Stimulated activated CD4-positive, alpha-beta T cell treated with anti-CD3 and anti-CD28 coated beads, Interleukin-2, amount 100 ng/mL, for 24 hours (primary cell): ENCODE measurements at places on chromosomes 16 and 17.

- no peak for DNase-seq
Measured at GRCh38 chr17:20262226-20263114, 204.9 kb downstream of the LGALS9B start.

DNA sequence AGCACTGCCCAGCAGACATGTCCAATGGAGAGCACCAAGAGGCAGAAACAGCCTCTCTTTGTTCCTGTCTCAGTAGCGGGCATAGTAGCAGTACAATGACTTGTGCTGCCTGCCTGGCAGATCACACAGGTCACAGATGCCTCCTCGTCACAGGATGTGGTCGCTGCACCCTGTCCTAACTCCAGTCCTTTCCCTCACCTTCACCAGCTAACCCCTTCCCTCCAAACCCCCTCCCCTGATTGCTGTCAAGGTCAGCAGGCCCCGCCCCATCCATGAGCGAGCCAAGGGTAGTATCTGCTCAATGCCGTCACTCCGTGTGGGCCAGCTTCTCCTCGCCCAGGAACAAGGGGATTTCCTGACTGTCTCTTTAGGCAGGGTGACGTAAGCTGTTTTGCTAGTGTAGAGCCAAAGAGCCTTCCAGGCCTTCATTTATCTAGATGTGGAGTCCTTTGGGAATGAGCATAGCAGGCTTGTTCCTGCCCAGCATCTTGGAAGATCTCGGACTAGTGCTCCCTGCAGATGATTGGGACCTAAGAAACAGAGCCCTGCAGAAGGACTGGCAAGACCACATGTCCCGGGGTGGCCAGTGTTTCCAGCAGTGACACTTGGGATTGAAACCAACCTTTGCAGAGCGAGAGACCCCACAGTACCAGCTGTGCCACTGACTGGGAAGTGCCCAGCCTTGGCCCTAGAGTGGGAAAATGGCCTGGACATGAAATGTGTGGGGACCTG lies 75.9 kb upstream of the TNRC6C start:
- peak; percentile 68 for DNase-seq

DNA sequence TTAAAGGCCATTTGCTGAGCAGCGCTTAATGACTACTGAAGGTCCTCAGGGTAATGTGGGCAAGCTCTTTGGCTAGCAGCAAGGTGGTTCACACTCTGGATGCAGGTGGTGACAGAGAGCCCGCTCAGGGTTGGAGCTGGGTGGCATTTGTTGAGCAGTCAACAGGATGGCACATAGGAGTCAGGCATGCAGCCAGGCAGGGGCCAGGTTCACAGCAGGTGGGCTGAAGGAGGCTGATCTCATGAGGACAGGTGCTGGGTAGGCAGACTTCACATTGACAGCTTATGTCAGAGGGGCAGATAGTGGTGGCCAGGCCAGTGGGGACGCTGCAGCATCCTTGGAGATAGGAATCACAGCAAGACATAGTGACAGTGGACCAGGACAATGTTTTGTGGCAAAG lies 4.5 kb downstream of the KRTAP3-1 start:
- no peak for DNase-seq

DNA sequence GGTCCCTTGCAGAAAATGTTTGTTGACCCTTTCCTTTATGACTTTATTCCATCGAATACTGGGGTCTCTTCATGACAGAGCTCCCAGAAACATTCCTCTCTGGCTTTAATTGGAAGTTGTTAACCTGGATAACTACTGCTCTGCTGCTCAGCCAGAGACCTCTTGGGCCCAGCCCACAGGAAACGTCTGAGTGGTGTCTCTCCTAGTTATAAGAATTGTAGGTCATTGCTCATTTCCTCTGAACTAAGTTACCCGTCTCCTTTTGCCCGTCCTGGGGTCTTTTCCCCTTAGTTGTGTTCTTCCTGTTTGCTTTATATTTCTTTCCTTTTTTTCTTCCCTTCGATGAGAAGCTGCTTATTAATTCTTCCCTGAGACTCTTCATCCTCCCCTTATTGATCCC lies 9.0 kb downstream of the MAP2K6 start:
- peak; percentile 22 for DNase-seq

GRCh38 chr16:79600638-79601091 lies at the start of gene MAF:
TSS of gene MAF (minus strand) at chr16:79600737. CDS start at chr16:79599902, 835 bp downstream.
- DNase-seq = peak; percentile 87

- no peak for DNase-seq
Measured at GRCh38 chr17:71522383-71522782, 598.4 kb upstream of the SOX9 start.

DNA sequence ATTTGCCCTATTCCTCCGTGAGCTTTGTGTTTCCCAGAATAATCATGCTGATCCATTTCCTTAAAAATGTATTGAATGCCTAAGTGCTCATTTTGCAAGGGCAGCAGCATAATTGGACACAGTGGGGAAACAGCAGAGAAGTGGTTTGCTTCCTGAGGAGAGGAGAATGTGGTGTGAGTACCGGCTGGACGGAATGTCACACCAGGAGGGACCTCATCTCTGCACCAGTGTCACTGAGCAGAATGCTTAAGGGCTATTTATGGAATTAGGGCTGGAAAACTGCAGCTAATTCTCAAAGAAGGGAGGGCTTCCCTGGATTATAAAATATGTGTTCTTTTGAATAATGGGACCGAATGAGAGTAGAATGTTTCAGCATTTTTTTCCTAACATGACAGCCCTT lies 1100.6 kb upstream of the RBFOX1 start:
- DNase-seq = no peak

DNA sequence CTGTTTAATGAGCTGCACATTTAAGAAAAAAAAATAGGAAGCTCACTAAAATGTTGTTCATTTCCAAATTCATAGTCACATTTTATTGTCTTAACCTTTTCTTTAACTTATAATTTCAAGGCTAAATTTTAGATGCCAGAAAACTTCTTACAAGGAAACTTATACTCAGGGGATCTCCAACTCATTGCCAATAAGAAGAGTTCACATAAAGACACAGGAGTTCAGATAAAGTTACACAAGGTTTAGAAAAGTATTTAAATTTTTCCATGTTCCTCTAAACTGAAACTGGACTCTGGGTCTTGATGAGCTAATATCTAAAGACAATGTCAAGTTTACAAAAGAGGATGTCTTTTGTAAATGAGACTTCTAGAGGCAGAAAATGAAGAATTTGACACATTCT lies 190.7 kb upstream of the KCNJ16 start:
- no peak for DNase-seq

DNA sequence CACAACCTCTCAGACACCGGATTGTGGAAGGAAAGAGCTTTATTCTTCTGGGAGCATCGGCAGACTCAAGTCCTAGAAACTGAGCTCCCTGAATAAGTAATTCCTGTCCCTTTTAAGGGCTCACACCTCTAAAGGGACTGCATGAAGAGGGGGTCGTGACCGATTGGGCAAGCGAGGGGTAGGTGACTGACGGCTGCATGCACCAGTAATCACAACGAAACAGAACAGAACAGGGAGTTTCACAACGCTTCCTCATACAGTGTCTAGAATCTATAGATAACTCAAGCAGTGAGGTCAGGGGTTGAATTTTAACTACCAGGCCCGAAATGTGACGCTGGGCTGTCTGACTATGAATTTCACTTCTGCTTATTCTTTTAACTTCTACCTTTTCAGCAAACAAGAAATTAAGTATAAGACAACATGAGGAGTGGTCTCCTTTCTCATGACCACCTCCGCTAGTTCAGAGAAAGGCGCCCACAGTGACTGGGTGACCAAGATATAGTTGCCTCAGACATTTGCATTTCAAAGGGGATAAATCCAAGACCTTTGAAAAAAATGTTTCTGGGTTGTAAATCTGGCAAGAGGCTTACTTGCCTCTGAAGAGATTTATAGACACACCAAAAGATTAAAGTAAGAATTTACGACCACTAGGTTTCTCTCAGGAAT lies 88.4 kb upstream of the ATF7IP2 start:
- DNase-seq = no peak

DNA sequence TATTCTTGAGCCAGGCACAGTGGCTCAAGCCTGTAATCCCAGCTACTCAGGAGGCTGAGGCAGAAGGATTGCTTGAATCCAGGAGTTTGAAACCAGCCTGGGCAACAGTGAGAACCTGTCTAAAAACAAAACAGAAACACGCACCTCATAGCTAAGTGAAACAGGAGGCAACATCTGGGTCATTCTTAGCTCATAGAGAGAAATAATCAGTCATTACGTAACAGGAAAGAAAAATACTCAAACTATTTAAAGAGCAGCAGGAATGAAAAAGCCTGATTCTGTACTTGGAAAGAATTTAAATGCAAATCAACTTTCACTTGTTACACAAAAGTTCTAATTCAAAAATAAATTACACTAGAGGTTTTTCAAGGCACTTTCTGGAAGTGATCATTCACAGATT lies 17.2 kb downstream of the CHCT1 start:
- no peak for DNase-seq

DNA sequence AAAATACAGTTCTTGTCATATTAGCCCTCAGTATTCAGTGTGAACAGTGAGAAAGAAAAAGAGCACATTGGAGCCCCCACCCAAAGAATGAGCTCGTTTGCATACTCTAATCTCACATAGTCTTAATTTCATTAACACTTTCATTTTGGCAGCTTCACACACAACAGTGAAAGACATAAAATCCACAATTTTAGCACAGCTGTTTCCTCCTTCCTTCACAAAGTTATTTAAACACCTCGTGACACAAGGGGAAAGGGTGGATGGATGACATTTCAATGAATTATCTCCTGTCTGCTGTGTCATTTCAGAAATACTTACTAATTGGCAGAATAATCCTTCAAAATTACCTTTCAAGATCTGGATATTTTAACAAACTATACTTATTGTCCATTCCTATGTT lies 299.3 kb downstream of the KCNJ2 start:
- no peak for DNase-seq

DNA sequence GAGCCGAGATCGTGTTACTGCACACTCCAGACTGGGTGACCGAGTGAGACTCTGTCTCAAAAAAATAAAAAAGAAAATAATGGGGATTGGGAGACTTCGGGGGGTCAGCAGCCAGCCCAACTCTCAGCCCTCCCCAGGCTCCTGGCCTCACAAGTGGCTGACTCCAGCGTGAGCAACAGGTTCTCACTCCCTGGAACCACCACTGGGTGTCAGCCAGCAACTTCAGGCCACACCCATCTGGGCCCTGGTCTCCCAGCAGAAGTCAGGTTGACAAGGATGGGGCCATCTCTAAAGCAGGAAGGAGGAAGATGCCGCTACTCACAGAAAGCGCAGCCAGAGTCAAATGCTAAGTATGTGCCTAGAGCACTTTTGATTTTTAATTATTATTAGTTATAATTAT lies 139.4 kb downstream of the C16orf78 start:
- no peak for DNase-seq

DNA sequence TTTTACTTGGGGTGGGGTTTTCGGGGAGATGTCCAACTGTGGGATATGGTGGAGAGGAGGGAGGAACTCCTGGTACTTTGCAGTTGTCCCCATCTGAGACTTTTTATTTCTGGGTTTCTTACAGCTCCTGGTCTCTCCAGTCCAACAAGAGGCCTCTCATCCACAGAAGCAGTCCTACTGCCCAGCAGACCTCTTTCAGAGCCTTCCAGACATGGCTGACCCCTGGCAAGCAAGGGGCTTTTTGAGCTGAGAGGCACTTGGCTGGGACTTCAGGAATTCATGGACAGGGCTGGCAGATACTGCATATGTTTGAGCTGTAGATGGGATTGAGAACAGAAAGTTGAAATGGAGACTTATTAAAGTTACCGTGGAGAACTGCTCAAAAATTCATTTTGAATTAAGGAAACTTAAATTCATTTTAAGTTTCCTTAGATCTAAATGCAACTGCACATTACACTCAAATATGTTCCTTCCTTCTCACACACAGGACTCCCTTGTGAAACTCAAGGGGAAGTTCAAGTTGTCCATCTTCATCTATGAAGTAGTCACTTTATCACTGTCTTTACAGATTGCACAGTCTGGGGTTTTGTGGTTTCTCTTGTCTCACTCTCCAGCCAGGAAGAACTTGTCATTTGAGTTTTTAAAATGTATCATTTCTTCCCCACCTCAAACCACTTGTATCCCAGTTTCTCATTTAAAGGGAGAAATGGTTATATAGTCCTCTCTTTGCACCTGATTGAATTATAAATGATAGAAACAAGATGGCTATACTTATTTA lies 1.1 kb downstream of the LASP1NB start:
- DNase-seq = no peak

GRCh38 chr16:76955629-76956028 lies 235.4 kb upstream of the MON1B start:
- no peak for DNase-seq

DNA sequence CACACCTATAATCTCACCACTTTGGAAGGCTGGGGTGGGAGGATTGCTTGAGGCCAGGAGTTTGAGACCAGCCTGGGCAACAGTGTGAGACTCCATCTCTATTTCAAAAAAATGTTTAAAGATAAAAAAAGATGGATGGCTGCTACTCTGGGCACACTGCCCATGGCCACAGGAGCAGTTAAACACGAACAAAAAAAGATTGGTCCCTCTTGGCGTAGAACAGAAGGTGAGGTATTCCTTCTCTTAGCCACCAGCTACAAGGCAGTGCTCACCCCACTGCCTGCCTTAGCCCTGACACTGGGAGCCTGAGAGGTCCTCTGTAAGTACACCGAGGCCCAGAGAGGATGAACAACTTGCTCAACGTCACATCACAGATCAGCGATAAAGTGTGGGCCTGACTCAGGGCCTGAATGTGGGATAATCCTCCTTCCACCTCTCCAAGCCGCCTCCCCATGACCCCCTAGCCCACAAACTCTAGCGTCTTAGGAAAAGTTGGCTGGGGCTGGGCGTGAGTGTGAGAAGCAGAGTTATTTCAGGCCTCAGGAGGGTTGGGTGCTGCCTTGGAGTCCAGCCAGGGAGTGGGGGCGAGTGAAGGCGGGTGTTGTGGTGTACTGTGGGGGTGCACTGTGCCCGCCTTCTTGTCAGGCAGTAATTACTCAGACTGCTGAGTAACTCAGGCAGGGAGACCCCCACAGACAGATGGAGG lies 2.3 kb upstream of the DPH1 start:
- no peak for DNase-seq

- no peak for DNase-seq
Measured at GRCh38 chr17:50311483-50311882, 34.4 kb upstream of the XYLT2 start.

GRCh38 chr16:2584729-2585650 lies 47.2 kb downstream of the PDPK1 start:
- DNase-seq = no peak

GRCh38 chr16:21253470-21253869 lies 20.0 kb downstream of the ANKS4B start:
- no peak for DNase-seq
